ENCODE measurements at places on chromosomes 16 and 17.
A peak's percentile ranks its signal among the peaks of the same experiment; 100 is the strongest.

GRCh38 chr17:42421507-42422338 is 1.3 kb downstream of the CAVIN1 start:
- peak; percentile 4 for DNase-seq

DNA sequence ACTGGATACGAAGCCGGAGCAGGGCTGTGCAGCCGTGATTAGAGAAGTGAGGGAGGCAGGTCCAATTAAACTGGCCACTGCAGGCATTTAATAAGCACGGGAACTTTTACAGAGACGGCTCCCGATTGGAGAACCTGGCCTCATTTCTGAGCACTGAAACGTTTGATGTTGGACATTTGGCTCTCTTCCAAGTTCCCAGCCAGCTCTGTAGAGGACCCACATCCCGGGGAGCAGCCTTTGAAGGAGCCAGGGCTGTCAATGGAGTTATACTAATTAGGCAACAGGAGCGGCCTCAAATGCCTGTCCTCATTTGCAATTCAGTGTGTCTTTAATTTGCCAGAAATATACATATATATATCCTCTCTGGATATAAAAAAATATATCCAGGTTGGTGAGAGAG is 499.4 kb upstream of the C16orf82 start:
- no peak for DNase-seq

DNA sequence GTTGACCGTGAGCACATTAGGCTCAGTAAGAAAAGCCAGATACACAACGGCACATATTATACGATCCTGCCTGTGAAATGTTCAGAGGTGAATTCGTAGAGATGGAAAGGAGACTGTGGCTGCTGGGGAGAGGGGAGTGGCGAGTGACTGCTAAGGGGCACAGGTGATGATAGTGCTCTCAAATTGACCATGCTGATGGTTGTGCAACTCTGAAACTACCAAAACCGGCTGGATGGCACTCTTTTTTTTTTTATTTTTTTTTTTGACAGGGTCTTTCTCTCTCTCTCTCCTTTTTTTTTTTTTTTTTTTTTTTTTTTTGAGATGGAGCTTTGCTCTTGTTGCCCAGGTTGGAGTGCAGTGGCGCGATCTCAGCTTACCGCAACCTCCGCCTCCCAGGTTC is 8.1 kb upstream of the SEC14L5 start:
- DNase-seq = no peak

DNA sequence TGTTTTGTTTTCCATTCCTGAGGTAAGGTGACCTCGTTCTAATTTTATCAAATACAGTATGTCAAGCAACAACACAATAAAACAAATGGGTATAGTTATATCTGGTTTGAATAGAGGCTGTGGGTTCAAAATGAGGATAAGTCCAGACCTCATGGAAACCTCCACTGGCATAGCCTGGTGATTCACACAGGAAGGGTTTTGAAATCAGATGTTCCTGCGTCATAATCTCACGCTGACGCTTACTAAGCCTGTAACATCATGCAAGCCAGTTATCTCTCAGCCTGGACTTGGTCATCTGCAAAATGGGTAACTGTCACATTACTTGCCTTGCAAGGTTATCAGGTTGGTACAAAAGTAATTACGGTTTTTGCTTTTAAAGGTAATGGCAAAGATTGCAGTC is 1056.3 kb upstream of the EEF2KMT start:
- DNase-seq = no peak

DNA sequence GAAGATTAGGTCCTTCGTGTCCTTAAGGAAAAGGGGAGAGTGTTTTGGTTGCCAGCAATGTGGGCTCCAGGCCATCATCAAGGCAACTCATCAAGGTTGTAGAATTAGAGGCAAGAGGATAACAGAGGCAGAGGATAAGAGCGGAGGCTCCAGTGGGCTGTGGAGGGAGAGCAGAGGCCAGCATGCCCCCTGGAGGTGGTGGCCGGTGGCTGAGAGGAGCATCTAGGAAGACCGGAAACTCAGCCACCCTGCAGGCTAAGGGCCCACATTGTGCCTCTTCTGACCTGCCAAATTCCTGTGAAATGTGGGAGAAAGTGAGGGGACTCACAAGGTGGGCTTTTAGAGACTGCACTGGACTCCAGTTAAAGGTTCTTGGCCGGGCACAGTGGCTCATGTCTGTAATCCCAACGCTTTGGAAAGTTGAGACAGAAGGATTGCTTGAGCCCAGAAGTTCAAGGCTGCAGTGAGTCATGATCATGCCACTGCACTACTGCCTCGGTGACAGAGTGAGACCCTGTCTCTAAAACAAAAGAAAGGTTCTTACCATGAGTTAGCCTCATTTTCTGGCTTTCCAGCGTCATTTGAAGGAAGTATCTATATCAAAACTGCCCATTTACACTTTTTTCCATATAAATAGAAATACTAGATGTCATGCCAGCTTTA is 62.7 kb upstream of the ADORA2B start:
- peak; percentile 39 for DNase-seq

- DNase-seq = no peak
These were observed 264.1 kb downstream of the CBLN1 start for GRCh38 chr16:49017501-49017900.

GRCh38 chr17:35084987-35085386 is 21.5 kb upstream of the RFFL start:
- DNase-seq = no peak

GRCh38 chr17:49896860-49897259 is 49.0 kb upstream of the TAC4 start:
- no peak for DNase-seq

GRCh38 chr17:48173191-48173984 is 65.8 kb downstream of the SNX11 start:
- DNase-seq = no peak

DNA sequence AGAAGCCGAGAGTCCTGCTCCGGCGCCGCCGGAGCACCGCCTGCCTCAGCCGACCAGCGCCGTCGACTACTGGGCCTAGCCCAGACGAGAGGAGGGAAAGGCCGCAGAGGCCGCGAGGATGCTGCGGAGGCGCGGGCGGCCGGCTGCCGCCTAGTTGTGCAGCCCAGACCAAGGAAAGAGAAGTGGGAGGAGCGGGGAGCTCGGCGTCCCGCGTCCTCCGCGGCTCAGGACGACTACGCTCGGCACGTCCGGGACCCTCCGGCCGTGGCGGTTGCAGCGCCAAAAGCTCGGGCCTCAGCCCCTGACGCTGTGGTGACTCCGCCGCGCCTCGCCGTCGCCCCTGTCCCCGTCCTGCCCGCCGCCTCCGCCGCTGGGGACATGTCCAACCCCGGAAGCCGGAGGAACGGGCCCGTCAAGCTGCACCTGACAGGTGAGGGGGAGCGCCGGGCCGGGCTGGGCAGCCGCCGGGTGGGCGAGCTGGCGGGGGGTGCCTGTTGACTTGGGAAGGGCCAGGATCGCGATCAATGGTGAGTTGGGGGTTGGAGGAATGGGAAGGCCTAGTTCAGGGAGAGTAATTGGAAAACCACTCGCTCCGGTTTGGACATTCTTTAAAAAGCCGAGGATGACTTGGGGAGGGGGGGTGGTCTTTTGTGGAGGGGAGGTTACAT is 37.7 kb downstream of the RNF135 start:
- DNase-seq = peak; percentile 41

- no peak for DNase-seq
These were observed 138.1 kb upstream of the FOXF1 start for GRCh38 chr16:86372193-86372592.

- DNase-seq = no peak
These were observed 37.4 kb downstream of the NLRC5 start for GRCh38 chr16:57026778-57027062.

DNA sequence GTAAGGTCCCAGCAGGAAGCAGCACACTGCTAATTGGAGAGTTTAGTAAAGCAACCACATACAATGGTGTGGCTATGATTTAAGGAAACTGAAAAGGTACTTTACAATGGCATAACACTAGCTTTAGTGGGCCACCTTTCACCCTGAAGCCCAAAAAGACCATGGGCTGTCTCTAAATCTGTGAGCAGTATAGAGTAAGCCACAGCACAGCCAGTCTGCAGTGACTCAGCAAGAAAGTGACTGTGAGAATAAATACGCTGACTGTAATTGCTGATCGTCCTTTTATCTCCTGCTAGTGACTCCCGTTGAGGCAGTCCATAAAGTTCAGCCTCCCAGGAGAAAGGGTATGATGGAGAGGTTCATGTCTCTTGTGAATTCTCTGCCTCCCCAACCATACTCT is 679.8 kb upstream of the KIF2B start:
- DNase-seq = no peak

GRCh38 chr16:53773881-53774280 is 69.9 kb downstream of the FTO start:
- DNase-seq = no peak

- DNase-seq = no peak
These were observed 3.2 kb downstream of the CBX4 start for GRCh38 chr17:79835953-79836509.

- no peak for DNase-seq
These were observed 97.1 kb upstream of the RPRML start for GRCh38 chr17:47076171-47076570.

- DNase-seq = no peak
These were observed 116.4 kb downstream of the HS3ST3A1 start for GRCh38 chr17:13485327-13485726.

DNA sequence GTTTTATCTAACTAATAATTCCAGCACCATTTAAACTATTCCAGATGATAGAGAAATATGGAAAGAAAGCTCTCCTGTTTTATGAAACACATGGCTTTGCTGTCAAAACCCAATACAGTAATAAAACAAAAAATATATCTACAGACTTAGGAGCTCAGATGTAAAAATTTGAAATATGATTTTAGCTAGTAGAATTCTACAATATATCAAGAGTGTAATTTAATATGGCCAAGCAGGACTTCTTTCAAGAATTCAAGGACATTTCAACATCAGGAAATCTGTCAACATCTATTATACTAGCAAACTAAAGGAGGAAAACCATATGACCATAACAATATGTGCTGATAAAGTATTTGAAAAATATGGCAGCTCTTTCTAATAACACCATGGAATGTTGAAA is 57.5 kb downstream of the CCDC182 start:
- no peak for DNase-seq

- no peak for DNase-seq
These were observed 197.7 kb upstream of the CIBAR2 start for GRCh38 chr16:85309656-85310587.

GRCh38 chr17:61285526-61286320 is 113.9 kb upstream of the TBX2 start:
- DNase-seq = no peak

GRCh38 chr16:67664871-67665270 is 1.7 kb downstream of the ENKD1 start:
- DNase-seq = no peak

DNA sequence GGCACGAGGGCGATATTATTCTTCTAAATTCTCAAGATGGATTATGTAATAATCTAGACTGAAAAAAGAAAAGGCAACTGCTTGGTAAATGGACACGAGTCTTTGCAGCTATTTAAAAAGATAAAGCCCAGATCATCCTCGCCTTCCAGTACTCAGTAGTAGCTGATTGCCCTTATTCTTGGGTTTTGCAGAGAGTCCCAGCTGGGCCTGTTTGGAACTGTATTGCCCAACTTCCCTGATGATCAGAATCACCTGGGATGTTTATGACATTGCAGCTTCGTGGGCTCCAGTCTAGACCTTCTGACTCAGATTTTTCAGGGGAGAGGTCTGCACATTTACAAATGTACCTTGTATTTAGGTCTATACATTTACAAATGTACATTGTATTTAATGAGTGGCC is 213.5 kb downstream of the RAB11FIP4 start:
- no peak for DNase-seq

DNA sequence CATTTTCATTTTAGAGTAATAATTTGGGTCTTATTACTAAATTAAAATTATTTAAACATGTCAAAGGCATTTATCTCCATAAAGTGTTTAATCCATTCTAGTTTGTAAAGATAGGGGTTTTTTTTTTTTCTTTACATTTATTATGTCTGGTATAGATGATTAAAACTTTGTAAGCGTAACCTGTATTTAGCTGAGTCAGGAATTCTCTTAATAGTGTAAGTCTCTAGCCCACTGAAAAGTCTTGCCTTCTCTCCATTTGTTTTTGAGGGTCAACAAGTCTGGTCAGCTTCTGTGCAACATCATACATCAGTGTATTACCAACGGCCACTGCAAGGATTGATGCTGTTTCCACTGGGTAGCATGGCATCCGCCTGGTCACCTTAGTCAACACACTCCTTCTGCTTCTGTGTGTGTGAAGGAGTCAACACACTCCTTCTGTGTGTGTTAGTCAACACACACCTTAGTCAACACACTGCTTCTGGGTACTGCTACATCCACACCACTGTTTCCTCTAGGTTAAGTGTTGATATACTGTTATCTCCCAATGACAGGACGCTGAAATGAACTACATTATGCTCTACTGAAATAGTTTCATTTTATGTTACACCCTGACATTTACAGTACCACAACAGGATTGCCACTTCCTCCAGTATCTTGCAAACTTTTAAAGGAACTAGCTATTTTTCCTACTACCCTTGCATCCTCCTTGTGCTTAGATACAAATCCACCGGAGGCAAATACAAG is 37.3 kb upstream of the VWA3A start:
- no peak for DNase-seq

GRCh38 chr16:74053826-74054225 is 242.8 kb upstream of the PSMD7 start:
- no peak for DNase-seq

- DNase-seq = no peak
These were observed 12.6 kb downstream of the IL34 start for GRCh38 chr16:70658921-70659320.

DNA sequence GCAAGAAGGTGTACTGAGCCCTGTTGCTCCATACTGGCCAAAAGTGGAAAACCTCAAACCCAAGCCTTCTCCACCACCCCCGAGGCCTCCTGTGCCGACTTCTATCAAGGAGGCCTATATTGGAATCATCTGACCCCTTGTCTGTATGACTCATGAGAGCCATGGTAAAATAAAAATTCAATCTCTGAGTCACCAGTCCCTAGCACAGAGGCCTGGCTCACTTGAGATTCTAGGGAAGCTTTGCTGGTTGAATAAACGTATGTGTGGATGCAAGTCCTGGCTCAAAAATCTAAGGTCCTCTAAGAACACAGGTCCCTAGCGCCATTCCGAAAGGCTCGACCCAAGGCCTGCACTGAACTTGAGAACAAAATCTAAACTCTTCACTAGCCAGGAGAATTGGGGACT is 15.0 kb downstream of the NSMCE1 start:
- no peak for DNase-seq

DNA sequence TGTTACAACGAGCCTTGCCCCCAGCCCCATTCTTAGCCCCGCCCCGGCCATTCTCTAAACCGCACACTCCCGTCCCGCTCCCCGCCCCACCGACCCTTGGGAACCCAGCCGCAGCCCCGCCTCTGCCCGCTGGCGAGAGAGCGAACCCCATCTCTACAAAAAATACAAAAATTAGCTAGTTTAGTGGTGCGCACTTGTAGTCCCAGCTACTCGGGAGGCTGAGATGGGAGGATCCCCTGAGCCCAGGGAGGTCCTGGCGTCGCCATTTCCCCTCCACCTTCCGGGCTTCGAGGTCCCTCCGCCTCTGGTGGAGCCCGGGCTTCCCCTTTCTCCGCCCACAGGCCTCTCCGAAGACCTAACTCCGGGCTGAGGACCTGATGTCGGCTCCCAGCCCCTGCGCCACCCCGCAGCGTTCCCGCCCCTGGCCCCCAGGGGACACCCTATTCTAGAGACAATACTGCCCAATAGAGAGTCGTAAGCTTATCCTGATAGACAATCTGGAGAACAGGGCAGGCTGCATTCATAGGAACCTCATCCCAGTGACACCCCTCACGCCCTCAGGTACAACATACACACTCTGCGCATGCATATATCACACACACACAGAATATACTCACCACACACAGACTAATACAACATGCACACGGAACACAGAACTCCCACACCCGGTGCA is 480 bp upstream of the PROCA1 start:
- peak; percentile 16 for DNase-seq
